ENCODE measurements at places on chromosomes 12 and 14. TPM values are rescaled to one million over a fixed set of nuclear protein-coding genes. Genes with fewer than 3 reads are reported as not detected.

DNA sequence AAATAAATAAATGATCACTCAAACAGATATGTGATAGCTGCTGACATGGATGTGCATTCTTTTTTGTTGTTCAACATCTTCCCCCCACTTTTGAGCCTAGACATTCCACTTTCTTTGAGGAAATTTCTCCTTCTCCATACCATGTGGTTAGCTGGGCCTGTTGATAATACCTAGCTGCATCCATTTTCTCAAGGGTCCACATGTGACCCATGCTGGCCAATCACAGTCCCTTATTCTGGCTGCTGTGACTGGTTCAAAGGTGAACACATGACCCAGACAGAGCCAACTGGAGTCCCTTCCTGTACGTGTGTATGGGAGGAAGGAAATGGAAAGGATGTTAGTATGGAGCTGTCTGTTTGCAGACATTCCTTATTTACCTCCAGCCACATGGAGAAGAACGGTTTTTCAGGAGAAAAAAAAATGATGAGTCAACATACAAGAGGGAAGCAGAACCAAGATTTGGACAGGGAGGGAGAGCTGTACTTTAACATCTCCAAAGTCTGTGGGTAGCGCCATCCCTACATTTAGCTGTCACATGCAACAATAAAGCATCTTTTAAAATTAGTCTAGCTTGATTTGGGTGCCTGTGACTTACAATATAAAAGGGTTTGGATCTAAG lies 391.7 kb upstream of the TBX3 start:
- DNase-seq, result no peak

- DNase-seq, result no peak
These were observed 60.7 kb downstream of the PLCZ1 start for GRCh38 chr12:18676996-18677588.

DNA sequence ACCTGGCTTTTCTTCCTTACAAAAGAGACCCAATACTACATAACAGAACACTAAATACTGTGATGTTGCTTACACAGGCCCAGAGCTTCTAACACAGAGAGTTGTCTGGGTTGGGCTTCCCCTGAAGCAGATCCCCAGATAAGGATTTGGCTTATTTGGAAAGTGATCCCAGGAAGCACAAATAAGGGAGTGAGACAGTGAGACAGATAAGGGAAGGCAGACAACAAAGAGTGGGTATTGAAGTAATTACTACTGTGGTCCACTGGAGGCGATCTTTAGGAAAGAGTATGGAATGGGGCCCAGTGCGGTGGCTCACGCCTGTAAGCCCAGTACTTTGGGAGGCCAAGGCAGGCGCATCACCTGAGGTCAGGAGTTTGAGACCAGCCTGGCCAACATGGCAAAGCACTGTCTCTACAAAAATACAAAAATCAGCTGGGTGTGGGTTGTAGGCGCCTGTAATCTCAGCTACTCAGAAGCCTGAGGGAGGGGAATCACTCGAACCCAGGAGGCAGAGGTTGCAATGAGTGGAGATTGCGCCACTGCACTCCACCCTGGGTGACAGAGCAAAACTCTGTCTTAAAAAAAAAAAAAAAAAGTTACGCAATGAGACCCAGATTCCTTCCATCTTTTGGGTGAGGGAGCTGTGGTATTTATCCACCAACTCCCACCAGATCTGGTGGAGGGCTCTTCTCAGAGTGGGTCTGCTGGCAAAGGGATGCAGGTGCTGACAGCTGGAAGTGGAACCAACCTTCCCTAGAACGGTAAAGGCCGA lies 10.2 kb upstream of the C12orf43 start:
- DNase-seq, result no peak

DNA sequence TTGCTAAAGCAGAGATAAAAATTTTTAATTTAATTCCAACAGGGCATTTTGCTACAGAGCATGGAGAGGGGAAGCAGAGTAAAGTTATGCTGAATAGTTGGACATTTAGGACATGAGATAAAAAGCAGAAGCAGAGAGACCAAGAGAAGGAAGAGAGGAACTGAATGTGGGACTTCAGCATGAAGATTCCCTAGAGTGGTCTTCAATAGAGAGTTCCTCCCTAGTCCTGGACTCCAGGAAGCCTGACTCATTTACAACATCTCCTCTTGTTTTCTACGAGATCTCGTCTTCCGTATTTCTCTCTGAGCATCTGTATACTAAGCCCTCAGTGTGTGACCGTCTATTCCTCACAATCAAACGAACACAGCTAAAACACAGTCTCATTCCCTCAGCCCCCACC lies 35.2 kb upstream of the IFT81 start:
- no peak for DNase-seq

DNA sequence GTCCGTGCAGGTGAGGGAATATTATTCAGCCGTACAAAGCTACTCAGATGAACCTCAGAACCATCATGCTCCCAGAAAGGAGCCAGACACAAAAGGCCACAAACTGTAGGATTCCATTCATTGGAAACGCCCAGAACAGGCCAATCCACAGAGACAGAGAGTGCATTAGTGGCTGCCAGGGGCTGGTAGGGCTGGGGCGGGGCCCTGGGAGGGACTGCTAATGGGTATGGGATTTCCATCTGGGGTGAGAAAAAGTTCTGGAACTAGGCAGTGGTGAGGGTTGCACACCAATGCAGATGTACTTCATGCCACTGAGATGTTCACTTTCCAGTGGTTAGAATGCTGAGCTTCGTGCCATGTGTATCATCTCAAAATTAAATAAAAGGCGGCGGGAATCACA lies 101.1 kb downstream of the RFLNA start:
- no peak for DNase-seq

- DNase-seq, result no peak
These were observed 40.4 kb upstream of the LDHB start for GRCh38 chr12:21697904-21698630.

DNA sequence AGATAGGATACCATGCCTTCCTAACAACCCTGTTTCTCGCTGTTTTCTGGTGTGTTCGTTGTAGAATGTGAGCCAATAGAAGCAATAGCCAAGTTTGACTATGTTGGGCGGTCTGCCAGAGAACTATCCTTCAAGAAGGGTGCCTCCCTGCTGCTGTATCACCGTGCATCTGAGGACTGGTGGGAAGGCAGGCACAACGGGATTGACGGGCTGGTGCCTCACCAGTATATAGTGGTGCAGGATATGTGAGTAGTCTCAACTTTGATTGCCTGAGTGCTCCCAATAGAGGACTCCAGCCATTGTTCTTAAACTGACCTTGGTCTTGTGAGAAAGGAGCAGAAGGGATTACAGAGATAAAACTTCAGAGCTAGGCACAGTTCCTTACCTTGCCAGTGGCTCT lies 96.2 kb downstream of the KICS2 start:
- no peak for DNase-seq

GRCh38 chr12:114580306-114580705 lies 103.7 kb downstream of the TBX3 start:
- no peak for DNase-seq

DNA sequence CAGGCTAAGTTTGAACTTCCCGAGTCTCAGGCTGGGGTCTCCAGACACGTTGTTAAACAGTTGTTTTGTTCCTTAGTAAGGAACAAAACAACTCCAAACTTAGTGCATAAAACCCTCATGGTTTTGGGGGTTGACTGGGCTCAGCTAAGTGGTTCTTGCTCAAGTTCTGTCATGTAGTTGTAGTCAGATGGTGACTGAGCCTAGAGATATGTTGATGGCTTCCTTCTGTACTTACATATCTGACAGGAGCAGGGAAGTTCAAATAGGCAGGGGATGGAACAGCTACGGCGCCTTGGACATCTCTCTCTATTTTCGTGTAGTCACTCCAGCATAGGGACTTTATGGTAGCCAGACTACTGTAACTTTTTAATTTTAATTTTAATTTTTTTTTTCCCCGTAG lies 45.7 kb downstream of the SPATS2 start:
- no peak for DNase-seq

DNA sequence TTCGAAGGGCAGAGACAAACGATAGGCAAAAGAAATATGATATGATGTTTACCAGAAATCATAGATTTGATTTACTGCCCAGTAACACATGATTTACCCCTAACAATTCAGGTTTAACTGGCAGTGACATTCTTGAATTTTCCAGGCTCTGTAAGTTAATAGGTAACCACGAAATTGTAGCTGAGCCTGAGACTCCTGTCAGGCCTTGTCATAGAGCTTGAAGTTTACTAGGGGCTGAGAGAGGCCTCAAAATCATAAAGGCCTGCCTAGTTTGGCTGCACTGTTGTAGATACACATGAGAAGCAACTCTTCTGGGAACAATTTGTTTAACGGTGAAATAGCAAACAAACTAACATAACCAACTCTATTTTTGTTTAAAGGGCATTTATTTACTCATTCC lies 3.3 kb downstream of the ERP27 start:
- no peak for DNase-seq

- DNase-seq, result no peak
These were observed 7.5 kb downstream of the APPL2 start for GRCh38 chr12:105228494-105228893.

DNA sequence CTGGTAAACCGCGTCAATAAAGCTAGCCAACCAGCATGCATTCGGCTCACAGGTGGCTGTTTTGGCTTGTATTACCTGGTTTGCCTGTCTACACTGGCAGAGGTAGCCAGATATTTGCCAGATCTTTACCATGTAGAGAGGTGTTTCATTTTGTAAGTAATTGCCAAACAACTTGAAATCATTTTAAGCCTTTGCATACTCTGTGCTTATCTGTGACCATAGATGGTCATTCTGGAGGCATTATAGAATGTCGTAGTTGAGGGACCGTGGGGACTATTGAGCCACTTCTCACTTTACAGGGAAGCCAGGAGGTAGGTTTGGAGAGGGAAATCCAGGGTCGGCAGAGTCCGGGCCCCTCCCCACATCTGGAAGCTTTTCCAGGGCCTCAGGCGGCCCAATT lies 5.9 kb downstream of the ADGRD1 start:
- no peak for DNase-seq

- DNase-seq, result no peak
These were observed 426.6 kb downstream of the ATP23 start for GRCh38 chr12:58368001-58368400.

GRCh38 chr12:3571323-3571722 lies 80.3 kb downstream of the PRMT8 start:
- DNase-seq, result no peak

DNA sequence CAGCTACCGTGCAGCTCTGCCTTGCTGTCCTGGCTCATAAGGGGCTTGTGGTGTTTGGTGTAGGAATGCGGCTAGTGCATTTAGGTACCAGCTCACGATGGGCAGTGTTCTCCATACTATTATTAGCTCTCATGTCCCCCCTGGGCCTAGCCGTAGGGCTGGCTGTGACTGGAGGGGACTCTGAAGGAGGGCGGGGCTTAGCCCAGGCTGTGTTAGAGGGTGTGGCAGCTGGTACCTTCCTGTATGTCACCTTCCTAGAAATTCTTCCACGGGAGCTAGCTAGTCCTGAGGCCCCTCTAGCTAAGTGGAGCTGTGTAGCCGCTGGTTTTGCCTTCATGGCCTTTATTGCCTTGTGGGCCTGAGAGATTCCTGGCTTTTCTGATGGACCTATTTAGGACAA lies 2.1 kb downstream of the SLC39A2 start:
- no peak for DNase-seq

DNA sequence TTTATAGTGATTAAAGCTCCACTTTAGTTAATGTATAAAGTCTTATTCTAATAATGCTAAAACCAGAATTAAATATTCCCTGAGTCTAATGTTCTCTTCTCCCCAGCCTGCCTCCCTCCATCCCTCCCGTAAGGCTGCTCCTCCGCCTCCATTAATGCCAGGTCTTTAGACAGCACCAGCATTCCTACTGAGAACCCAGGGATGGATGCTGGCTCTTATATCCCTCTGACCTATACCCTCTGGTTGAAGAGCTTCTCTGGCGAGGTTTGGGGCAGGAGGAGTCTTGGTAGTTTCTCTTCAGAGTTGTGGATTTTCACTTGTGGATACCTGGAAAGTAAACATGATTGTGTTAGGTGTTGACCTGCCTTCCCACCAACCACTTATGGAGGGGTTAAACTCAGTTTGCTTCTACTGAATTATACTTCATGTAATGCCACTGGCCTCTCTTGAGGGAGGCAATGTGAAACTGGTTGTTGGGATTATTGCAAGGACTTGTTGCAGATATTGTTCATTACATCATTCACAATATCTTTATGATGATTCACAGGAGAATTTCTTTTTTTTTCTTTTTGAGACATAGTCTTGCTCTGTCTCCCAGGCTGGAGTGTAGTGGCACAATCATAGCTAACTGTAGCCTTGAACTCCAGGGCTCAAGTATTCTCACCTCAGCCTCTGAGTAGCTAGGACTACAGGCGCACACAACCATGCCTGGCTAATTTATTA lies 11.1 kb upstream of the SMAGP start:
- no peak for DNase-seq

The EML1 gene
- total RNA-seq, result not detected

The AMHR2 gene
- total RNA-seq, result not detected

The ATG101 gene
- 19.3 TPM for total RNA-seq

The BICDL1 gene
- 154 TPM for total RNA-seq

The ZDHHC22 gene
- total RNA-seq, result not detected

The MARS1 gene
- 213 TPM for total RNA-seq

The TAS2R13 gene
- total RNA-seq, result 0.19 TPM

The PPP1R13B gene
- total RNA-seq, result 20.9 TPM

The KRT75 gene
- total RNA-seq, result not detected

The CLEC2D gene
- total RNA-seq, result 182 TPM

The ANO2 gene
- total RNA-seq, result not detected

Data from CD8-positive, alpha-beta T cell (primary cell).